CD4-positive, alpha-beta T cell treated with Interleukin-17A for 4 hours (primary cell): ENCODE measurements at places on chromosomes 1 and 21.

- no peak for DNase-seq
These were observed 10.7 kb upstream of the LAMB3 start for GRCh38 chr1:209662879-209663327.

DNA sequence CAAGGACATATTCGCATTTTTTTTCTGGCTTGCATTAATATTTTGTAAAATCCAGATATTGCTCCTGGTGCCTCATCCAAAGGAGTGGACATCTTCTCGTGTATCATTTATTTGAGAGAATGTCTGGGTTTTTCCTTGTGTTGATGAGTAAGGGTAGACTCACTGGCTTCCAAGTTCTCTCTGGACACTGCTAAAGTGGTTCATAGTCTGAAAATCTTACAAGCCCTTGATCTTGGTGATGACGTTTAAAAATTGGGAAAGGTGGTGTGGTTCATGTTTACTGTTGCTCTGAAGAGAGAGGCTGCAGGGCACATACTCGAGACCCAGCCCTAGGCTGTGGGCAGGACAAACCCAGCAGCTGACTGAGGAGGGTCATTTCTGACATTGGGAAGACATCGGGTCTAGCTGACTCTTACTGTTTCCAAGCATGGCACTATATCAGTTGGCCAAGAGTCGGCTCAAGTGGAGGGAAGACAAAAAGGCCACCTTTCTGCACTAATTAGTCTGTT, 296.2 kb downstream of the LMX1A start:
- no peak for DNase-seq

DNA sequence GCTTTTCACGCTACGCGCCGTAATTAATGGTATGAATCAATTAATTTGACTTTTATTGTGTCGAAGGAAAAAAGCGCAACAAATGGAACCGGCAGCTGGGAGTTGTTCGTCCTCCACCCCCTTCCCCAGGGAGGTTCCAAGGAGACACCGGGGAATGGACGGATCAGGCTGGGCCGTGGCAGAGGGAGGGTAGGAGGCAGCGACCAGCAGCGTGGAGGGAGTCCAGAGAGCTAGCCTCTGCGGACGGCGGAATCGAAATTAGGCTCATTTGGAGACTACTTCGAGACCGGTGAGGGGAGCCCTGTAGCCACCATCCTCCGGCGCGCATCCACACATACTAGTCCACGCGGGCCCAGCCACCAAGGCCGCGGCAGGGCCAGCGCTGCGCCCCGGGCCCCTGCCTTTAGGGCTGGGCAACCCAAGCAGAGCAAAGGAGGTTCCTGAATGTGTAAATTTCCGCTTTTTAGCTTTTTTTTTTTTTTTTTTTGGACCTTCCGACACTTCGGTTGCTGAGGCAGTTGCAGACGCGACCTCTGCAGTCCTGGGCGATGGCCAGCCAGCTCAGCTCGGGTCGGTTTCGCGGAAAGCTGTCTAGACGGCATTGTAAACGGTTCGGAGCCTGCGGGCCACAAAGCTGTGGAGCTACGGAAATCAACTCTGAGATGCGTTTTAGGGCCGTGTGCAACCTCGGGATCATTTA, 2.2 kb upstream of the FOXD3 start:
- DNase-seq: no peak

GRCh38 chr1:209382231-209383100, 201.0 kb upstream of the CAMK1G start:
- no peak for DNase-seq

DNA sequence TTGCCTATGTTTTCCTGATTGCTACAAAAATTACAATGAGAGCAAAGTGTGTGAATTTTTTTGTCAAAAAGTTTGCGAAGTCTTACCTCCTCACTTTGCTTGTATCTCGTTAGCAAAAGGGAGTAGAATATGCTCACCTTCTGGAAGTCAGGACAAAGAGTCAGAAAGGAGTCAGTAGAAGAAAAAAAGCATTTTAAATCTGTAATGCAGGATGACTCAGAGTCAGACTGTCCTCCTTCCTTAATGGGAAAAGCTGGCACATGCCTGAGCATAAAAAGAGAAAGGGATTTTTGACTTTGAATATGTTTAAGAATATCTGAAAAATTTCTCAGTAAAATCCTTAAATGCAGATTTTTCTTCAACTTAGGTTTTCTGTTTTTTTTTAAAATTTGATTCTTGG, 14.2 kb upstream of the VN1R5 start:
- no peak for DNase-seq

DNA sequence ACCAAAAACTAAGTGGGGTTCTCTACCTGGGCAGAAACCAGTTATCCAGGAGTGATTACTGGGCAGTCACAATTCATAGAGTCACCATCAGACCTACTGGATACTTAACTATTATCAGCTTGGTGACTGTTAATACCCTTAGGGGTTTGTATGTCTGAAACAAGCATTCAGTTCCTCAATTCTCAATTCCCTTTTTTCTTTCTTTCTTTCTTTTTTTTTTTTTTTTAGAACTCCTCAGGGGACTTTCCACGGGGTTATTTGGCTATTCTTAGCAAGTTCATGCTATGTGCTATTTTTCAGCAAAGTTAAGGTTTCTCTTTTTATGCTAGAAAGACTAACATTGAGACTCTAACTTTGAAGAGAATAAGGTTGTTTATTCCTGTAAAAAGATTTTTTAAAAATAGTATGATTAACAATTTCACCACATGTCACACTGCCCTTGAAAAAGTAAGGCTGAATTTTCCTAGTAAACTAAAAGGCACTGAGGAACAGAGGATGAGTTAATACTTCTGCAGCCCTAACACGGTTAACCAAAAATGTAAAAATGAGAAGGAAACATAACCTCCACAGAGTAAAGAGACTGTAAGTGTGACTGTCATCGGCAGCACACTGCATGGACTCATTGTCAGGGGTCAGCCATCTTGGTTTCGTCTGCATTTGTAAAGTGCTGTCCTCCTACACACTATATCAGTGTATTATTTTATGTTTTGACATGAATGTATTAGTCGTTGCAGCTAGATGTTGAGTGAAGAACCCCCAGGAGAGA, 310.2 kb downstream of the NTNG1 start:
- DNase-seq: no peak

DNA sequence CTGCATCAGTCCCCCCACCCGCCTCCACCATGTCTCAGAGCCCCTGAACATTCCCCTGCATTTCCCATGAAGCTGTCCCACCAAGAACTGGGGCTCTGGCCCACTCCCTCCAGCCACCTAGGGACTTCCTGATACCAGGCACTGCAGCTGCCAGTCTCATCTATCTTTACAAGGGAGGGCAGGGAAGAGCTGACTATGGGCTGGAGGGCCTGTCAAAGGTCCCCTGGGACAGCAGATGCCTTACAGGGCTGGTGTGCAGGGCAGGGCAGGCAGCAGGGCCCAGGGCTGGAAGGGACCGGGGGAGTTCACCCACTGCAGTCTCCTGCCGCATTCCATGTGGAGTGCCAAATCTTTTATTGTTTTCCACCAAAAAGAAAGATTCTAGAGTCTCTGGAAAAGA, 17.6 kb downstream of the SHISA4 start:
- DNase-seq: no peak

DNA sequence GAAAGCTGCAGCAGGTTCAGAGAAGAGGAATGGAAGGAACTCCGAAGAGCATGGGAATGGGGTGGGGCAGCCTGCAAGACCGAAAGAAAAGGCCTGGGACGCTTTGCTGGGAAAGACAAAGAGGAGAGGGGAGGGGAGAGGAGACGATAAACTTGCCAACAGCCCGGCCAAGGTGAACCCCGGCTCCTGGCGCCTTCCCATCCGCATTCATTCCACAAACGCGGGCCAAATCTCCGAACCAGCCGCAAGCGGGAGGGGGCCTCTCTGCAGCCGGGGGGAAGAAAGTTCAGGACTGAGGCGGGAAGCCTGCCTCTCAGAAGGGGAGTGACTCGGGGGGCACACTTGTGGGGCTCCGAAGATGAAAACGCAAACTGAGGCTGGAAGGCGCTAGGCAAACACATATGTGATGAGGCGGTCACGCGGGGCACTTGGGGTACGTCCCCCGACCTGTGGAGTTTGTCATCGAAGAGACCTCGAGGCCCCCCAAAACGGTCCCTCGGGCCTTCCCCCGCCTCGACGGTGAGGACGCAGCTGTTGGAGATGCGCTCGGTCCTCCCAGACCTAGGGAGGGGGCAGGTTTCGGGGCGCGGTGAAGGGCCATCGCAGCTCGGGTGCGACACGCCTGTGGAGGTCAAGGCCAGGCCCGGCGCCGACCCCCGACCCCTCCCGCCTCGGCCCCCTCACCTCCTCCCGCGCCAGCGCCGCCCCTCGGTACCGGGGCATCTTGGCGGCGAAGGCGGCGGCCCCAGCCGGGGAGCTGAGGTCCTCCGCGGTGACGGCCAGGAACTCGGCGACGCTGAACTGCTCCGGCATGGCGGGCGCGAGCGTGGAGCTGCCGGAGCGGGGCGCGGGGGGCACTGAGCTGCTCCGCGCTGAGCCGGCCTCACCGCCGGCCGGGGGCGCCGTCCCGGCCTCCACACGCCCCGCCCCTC, at the start of gene ASAP3:
TSS of gene ASAP3 (minus strand) at position 859 of the 932 bp plus-strand sequence. CDS start at position 813, 46 bp downstream.
- DNase-seq: peak; percentile 26

GRCh38 chr21:31716106-31716505, 15.8 kb downstream of the SCAF4 start:
- DNase-seq: no peak

- no peak for DNase-seq
These were observed 26.3 kb downstream of the AGMAT start for GRCh38 chr1:15558516-15558915.

GRCh38 chr1:192951691-192952460, 107.3 kb downstream of the UCHL5 start:
- DNase-seq: no peak

- no peak for DNase-seq
These were observed 9.8 kb upstream of the ZSWIM5 start for GRCh38 chr1:45216200-45216541.

DNA sequence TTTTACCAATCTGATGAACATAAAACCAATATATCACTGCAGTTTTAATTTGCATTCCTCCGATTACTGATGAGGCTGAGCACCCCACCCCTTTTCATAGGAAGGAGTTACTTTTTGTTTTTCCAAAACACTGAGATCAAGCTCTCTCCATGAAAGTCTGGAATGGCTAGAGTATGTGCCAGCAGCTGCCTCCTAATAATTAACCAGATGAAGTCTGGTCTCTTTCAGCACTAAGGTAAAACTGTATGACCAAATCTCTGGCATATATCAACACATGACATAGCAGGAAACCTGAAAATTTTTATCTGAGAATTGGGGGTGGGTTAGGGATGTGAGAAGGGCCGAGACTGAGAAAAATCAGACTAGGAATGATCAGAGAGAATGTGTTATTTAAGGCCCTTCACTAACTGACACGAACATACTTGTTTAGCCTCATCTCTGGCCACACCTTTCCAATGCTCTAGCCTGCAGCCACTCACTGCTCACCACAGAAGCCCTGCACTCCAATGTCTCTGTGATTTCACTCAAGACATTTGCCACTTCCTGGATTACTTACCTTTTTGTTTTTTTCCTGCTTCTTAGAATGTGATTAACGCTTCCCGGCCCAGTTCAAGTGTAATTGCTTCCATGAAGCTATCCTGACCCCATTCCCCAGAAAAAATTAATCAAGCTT, 34.7 kb downstream of the WASF2 start:
- peak; percentile 59 for DNase-seq

GRCh38 chr1:118905196-118905595, 82.9 kb downstream of the TBX15 start:
- DNase-seq: no peak

- no peak for DNase-seq
These were observed 182.9 kb downstream of the PRDM16 start for GRCh38 chr1:3251807-3252428.

- DNase-seq: no peak
These were observed 64.9 kb downstream of the FGGY start for GRCh38 chr1:59361766-59362165.

- no peak for DNase-seq
These were observed at the start of gene HMGCS2 for GRCh38 chr1:119768778-119769177. TSS of gene HMGCS2 (minus strand) at chr1:119768905. CDS start at chr1:119768844, 61 bp downstream.

- no peak for DNase-seq
These were observed 1292.6 kb downstream of the BRINP3 start for GRCh38 chr1:189185097-189185496.

DNA sequence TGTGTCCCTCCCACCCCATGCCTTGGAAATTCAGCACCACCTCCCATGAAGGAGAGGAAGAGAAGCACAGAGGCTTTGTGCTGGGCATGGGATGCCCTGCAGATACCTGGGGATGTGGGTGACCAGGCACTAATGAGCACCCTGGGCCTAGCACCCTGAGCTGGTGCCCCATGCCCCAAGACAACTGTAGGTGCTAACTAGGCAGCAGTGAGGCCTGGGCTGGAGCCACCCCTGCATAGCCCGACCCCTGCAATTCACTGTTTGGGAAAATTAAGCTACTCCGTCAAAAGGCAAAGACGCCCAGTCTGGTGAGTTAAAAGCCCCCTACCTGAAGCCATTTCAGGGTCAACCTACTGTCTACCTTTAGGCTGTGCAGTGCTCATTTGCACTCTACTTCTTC, 5.4 kb downstream of the KCNA2 start:
- DNase-seq: no peak

- DNase-seq: no peak
These were observed 3.2 kb downstream of the NR0B2 start for GRCh38 chr1:26910343-26911160.

DNA sequence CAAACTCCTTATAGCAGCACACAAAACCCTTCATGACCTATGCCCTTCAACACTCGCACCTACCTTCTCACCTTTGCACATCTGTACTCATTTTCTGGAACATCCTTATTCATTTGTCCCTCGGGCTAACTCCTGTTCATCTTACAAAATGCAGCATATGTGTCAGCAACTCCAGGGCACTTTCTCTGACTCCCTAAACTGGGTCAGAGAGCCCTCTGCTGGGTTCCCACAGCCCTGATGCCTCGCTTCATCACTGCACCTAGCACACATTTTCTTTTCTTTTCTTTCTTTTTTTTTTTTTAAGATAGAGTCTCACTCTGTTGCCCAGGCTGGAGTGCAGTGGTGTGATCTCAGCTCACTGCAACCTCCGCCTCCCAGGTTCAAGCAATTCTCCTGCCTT, 54.0 kb downstream of the RAB3B start:
- no peak for DNase-seq

- no peak for DNase-seq
These were observed 24.7 kb upstream of the DNASE2B start for GRCh38 chr1:84373436-84374141.

DNA sequence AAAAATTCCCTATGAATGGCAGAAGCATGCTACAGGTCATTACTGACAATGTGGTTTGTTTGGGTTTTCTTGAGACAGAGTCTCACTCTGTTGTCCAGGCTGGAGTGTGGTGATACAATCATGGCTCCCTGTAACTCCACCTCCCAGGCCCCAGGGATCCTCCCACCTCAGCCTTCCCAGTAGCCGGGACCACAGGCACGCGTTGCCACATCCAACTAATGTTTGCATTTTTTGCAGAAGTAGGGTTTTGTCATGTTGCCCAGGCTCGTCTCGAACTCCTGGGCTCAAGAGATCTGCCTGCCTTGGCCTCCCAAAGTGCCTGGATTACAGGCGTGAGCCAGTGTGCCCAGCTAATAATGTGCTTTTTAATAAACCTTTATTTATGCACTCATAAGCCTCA, 259.1 kb downstream of the NFIA start:
- DNase-seq: no peak

GRCh38 chr1:224061436-224061835, 52.5 kb upstream of the FBXO28 start:
- no peak for DNase-seq
